Stimulated activated CD8-positive, alpha-beta memory T cell treated with anti-CD3 and anti-CD28 coated beads, Interleukin-12 subunit alpha, Interleukin-12 subunit beta, amount 100 ng/mL, for 4 hours (primary cell): ENCODE measurements at places on chromosomes 2 and 18.

GRCh38 chr2:234191819-234192407 lies 141.4 kb downstream of the SPP2 start:
- no peak for DNase-seq

GRCh38 chr2:111053825-111054515 lies 66.7 kb upstream of the BCL2L11 start:
- no peak for DNase-seq

DNA sequence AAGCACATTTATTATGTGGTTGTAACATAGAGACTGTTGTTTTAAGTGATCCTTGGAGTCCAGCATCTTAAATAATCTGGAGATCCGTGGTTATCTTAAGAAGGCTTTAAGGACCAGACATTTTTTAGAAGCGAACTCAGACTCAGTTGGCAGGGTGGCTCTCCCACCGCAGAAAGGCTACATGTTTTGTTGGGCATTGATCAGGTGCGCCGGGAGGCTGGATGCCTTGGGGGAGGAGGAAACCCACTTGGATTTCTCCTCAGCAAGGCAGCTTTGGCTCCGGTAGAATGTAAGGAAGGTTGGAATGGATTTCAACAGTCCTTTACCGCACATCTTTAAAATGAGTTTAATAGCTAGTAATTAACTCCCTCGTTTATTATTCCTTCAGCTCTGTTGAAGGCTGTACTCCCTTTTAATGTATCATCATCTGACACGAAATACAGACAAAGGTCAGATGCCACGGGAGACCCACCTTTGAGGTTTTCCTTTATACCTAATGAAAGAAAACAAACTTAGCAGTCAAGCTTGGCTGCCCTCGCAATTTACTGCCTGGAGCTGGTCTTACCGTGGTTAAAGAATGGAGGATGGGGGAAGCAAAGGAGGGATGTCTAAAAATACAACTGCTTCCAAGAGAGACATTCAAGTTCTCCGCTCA lies 1.2 kb downstream of the TMEM200C start:
- DNase-seq, result no peak

DNA sequence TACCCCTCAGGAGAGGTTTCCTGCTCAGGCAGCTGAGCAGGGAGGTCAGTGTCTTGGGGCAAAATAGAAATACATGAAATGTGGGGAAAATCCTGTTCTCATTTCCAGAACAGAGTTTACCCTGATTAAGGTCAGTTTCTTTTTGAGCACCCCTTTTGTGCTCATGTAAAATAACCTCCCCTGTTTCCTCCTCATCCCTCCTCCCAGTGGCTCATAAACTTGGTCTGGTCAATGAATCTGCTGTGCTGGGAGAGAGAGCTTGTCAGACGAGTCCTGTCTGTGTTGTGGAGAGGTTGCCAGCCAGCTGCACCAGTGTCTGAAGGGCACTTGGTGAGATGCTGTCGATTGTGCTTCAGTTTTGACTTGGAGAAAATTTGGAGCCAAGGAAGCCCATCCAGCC lies 48.6 kb downstream of the NTSR2 start:
- no peak for DNase-seq

GRCh38 chr2:73156539-73157124 lies 43.9 kb upstream of the RAB11FIP5 start:
- DNase-seq, result no peak

DNA sequence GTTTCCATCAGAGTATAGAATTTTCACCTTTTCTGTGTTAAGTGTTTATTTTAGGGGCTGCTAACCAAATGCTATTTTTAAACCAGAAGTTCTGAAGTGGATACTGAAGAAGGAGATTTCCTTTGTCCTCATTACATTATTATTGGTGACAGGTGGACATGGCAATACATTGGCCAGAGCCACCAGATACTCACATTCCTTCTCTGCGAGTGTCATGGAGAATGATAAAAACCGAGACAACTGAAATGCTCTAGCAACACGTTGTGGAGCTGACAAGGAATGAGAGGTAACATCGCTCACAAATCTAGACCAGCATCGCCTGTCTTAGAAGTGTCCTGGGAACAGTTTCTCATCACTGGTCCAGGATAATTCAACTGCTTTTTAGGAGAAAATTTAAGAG lies 241.2 kb downstream of the IRS1 start:
- DNase-seq, result no peak

- no peak for DNase-seq
These were observed 220.5 kb downstream of the PMAIP1 start for GRCh38 chr18:60120231-60120750.

GRCh38 chr2:239819974-239820555 lies 205.1 kb downstream of the NDUFA10 start:
- no peak for DNase-seq

- DNase-seq, result no peak
These were observed 14.6 kb upstream of the CREG2 start for GRCh38 chr2:101401906-101402305.

DNA sequence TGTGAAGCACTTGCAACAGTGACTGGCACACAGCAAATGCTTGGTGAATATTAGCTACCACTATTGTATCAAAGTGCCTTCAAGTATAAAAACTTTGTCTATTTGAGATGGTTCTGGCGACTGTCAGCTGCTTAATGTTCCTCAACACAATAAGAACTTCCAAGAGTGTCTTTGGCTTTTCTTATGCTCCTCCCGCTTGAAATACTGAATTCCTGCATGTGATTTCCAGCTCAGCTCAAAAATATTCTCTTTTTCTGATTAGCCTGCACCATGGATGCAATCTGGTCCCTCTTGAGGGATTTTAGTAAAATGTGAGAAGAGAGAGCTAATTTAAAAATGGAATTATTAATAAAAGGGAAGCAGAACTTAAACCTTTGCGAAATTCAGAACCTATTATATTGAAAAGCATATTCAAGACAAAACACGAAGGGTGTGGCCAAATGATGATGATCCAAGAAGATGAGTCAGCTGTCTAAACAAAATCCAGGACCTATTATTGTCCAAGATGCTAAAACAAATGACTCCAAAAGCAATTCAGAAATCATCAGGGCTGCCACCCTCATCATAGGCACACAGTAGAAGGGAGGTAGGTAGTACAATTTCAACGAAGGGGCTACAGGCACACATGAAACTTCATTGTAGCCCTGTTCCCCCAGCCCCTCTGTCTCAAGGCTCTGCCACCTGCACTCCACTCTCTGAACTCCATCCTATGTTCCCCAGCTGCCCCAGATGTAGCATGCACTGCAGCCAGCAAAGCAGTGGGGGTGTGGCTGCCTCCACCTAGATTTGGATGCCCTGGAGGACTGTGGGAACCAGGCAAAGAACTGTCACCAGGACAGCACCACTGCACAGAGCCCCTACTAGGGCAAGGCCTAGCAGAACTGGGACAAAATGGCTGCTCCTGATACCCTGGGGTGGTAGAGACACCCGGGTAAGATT lies 190.1 kb downstream of the ZNF385B start:
- no peak for DNase-seq
